ENCODE measurements at places on chromosomes 12 and 14. TPM values are rescaled to one million over a fixed set of nuclear protein-coding genes. Genes with fewer than 3 reads are reported as not detected.

GRCh38 chr12:131808744-131809371, 19.3 kb upstream of the MMP17 start:
- DNase-seq, result no peak

PUS1 gene
- total RNA-seq, result 16.0 TPM

DNA sequence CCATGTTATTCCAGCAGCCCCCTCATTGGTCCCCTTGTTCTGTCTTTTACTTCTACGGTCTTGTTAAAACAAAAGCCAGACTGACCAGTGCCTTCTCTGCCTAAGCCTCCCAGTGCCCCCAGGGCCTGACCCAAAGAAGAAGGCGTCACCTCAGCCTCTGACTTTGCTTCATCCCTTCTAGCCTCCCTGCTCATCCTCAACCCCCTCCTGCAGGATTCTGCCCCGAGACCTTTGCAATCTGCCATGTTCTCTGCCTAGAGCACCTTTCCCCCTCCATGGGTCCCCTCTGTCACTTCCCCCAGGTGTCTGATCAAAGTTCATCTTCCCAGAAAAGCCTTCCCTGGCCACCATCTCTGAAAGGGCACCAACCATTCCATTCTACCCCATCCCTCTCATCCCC, 7.9 kb upstream of the RBM19 start:
- no peak for DNase-seq

- DNase-seq, result no peak
These were observed 3.4 kb downstream of the RMST start for GRCh38 chr12:97466000-97466399.

MYF6 gene
- total RNA-seq, result not detected

TRHDE gene
- total RNA-seq, result 0.08 TPM

GRCh38 chr12:75881920-75882319, 149.7 kb downstream of the PHLDA1 start:
- DNase-seq, result no peak

GRCh38 chr12:42730291-42730690, 140.7 kb upstream of the PRICKLE1 start:
- no peak for DNase-seq

- no peak for DNase-seq
These were observed 25.7 kb downstream of the TSPAN9 start for GRCh38 chr12:3102771-3103410.

SLC7A8 gene
- total RNA-seq, result 0.04 TPM

DNA sequence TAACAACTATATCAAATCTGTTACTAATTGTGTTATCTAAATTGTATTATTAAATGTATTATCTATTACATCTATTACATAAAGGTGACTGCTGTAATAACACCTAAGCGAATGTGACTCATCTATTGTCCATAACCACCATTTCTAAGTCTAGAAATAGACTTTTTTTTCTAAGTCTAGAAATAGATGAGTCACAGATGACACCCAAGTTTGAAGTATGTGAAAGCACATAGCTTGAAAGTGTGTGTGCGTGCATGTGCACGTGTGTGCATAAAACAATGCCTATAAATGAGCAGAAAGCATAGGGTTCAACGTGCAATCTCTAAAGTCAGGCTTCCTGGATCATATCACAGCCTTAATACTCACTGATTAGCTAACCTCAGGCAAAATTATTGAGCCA, 451.3 kb upstream of the USP15 start:
- DNase-seq, result no peak

DNA sequence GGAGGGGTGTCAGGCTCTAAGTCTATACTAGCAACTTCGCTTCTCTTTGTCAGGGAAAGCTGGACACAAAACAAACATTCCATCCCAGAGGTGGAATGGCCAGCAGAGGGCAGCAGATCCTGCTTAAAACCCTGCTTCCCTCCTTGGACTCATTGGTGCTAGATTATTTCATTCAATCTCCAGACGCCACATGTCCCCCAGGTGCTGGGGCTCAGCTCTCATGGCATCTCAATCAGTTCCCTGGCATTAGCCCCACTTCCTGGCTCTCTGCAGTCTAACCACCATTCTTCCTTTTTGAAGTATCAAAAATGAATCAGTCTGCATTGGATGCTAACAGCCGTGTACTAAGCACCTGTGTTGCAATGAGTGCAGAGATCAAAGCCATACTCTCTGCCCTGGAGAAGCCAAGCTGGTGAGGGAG, 8.1 kb upstream of the PPP1R1A start:
- DNase-seq, result peak; percentile 77

GRCh38 chr12:11981121-11981733, 89.5 kb upstream of the BCL2L14 start:
- DNase-seq, result no peak

RASSF9 gene
- total RNA-seq, result 0.03 TPM

GRCh38 chr14:103623883-103624482, 5.0 kb upstream of the KLC1 start:
- peak; percentile 89 for DNase-seq

DNA sequence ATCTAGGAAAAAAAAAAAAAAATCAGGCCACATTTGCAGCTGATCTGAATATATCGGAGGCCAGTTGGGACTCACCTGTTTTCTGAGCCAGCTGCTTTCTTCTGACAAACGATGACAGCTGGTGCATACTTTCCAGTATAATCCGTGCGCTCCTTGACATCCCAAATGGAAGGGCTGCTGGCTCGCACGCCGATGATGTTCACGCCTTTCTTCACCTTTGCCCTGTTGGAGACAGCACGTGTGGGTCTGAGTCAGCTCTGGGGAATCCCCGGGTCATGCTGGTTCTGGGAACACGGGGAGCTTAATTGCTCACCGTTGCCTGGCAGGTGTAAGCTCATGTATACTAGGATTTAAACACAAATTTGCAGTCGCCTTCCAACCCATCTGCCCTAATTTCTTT, 372.8 kb downstream of the TMEM132D start:
- peak; percentile 90 for DNase-seq

DNA sequence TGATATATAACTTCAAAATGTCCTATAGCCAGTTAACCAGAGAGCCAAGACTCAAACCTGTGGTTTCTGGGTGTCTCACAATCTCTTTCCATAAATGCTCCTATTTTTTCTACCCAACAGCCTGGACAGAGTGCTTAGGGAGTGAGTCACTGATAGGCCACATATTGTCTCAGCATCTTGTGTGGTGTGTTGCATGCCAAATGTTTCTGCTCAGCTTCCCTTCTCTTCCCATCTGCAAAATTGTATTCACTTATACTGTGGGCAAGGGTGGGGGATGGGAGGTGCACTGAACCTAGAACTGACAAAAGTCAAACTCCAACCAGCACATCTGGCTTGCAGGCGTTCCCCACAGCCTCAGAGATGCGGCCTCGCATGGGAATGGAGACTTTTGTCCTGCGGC, 123.3 kb downstream of the KCNA5 start:
- peak; percentile 17 for DNase-seq

DNA sequence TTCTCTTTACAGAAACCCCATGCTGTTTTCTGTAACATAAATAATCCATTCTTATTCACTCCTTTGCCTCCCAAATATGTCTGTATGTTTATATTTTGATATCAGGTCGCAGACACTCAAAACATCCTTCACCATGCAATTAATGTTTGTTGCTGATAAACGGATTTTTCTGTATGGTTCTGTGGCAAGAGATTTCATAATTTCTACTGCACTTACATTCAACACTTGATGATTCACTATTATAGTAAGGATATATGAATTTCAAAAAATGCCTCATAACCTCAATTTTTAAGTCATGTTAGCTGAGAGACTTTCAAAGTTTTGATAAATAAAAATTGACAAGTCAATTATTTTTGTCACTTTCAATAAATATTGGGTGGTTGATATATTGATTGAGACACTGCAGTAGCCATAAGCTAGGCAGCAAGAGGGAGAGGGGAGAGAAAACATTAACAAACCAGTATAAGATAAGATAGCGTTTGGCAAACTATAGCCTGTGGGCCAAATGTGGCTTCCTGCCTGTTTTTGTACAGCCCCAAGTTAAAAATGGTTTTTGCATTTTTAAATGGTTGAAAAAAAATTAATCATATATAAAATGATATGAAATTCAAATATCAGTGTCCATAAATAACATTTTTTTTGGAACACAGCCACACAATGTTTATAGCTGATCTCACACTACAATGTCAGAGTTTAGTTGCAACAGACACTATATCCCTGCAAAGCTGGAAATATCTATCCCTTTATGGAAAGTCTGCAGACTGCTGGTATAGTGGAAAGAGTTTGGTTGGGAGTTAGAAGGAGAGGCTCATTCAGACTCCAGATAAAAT, 18.3 kb downstream of the ALDH6A1 start:
- no peak for DNase-seq

DNA sequence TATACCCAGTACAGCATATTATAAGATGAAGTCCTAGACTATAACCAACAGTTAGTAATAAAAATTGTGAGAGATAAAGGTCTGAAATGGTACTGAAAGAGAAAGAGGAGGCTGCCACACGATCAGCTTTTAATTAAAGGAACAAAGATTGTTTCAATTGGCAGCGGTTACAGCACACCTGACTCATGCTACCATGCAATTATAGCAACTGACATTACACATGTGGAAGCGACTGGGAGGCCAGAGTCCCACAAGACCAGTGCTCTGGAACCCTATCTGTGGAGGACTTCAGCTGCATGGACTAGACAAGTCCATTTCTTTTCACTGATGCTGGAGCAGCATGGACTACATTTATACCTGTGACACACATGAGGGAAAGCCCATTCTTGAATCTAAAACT, 55.2 kb downstream of the SEL1L start:
- DNase-seq, result no peak

DNA sequence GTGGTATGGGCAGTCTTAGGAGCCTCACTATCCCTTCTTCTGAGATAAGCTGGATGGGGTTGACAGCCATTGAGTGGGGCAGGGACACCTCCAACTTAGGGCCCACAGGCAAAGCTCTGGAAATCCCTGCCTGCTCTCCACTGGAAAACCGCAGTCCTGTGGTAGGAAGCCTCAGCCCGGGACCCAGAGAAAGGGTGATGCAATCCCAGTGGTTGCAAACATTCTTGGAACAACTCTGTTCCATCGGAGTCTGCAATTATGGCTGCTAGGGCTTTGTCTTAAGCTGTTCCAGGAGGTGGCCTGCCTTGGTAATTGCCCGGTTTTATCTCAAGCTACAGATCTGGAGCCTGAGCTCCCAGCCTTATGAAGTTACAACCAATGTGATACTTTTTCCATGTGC, 133.4 kb downstream of the DICER1 start:
- DNase-seq, result peak; percentile 45

GRCh38 chr12:9651265-9651729, 18.2 kb upstream of the CLEC2D start:
- DNase-seq, result no peak

- DNase-seq, result peak; percentile 98
These were observed 42.1 kb downstream of the B4GALNT3 start for GRCh38 chr12:501722-502447.

DNA sequence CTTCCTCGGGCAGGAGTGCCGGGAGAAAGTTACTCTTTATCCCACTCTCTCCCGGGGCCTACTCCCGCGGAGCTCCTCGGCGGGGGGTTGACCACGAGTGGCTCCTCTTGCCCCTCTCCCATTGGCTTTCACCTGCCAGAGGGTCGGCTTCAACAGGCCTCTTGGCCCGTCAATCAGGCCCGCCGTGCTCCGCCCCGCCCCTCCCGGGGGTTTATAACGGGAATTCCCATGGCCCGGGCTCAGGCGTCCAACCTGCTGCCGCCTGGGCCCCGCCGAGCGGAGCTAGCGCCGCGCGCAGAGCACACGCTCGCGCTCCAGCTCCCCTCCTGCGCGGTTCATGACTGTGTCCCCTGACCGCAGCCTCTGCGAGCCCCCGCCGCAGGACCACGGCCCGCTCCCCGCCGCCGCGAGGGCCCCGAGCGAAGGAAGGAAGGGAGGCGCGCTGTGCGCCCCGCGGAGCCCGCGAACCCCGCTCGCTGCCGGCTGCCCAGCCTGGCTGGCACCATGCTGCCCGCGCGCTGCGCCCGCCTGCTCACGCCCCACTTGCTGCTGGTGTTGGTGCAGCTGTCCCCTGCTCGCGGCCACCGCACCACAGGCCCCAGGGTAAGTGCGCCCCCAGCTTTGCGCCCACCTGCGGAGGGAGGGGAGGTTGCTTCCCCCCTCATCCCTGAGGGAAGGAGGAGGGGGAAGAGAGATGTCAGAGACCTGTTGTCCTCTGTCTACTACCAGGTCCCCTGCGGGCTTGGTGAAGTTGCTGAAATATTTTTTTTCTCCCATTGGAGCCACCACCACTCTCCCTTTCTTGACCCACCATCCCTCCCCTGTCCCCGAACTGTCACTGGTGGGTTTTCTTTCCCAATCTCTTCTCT, at the start of gene SMOC1:
SMOC1 (plus strand) TSS at position 242 of the 869 bp plus-strand sequence; CDS start at position 505, 263 bp downstream.
- peak; percentile 88 for DNase-seq

DNA sequence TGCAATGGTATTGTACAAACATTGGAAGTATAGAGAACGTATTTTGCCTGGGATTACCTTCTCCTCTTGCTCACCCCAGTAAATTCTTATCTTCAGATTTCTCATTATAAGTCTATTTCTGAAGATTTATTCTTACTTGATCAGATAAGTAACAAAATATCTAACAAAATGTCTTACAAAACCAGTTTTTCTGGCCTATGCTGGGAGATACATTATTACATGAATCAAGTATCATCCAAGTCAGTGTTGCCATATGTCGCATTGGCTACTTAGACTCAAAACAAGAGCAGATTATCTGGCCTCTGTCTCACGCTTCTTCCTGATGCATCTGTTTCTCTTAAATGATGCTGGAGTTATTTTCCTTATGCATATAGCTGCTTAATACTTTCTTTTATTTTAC, 408.5 kb downstream of the CCER1 start:
- DNase-seq, result no peak

DNA sequence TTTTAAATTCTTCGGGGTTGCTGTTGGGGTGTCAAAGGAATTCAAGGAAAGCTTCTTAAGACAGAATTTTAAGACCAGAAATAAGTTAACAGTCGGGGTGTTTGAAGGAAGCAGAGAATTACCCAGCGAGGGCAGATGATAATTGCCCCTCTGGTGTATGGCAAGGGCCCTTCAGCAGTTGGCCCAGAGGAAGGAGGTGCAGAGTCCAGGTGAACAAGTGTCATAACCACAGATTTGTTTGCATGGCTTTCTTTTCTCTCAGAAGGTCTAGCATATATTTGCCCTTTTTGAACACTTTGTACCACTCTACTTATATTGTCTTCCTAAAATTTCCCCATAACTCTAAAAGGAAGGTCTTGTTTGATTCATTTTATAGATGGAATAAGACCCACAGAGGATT, 1.8 kb downstream of the PDE6H start:
- DNase-seq, result no peak

DNA sequence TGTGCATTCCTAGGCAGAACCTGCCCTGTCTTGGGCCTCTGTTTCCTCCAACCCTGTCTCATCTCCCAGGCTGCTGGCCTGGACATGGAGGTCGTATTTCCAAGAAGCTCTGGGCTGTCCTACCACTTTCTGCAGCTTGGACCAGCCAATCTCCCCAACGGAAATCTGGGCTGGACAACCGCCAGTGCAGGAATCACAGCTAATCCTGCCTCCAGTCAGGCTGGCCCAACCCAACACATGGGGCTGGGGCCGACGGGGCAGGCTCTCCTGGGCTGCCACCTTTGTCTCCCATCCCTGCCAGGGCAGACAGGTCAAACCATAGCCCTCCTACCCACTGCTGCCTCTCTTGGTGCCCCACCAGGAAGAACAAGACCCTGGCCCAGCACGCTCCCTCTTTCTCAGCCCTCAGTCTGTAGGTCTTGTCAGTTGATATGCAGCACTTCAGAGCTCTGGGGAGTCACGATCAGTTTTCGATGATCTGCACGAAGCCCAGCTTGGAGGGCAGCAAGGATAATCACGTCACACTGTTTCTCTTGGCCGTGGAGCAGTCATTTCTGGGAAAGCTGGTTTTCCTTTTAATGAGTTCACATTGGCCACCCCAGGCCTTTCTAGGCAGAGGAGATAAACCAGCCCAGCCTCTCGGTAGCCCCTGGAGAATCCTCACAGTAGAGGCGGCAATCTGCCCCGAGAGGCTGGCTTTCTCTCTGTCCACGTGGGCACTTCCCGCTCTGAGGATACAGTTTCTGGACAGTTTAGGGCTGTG, 195.2 kb upstream of the PRMT8 start:
- DNase-seq, result peak; percentile 59
